ENCODE measurements at places on chromosomes 1 and 21.

DNA sequence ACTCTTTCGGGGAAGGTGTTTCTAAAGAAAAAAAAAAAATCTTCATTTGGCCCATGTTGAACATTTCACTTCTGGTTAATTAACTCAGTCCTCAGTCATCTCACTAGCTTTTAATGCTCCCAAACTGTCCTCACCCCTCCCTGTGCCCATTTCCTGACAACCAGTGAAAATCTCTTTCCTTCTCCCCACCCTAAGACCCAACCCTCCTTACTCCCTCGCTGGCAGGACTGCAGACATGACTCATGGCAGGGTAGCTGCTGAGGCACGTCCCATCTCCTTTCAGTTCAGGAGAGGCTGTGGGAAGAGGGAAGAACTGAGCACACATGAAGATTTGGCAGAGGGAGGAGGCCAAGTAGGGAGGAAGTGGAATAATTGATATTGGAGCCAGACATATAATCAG is 12.6 kb downstream of the PKP1 start:
- DNase-seq, result peak; percentile 13

DNA sequence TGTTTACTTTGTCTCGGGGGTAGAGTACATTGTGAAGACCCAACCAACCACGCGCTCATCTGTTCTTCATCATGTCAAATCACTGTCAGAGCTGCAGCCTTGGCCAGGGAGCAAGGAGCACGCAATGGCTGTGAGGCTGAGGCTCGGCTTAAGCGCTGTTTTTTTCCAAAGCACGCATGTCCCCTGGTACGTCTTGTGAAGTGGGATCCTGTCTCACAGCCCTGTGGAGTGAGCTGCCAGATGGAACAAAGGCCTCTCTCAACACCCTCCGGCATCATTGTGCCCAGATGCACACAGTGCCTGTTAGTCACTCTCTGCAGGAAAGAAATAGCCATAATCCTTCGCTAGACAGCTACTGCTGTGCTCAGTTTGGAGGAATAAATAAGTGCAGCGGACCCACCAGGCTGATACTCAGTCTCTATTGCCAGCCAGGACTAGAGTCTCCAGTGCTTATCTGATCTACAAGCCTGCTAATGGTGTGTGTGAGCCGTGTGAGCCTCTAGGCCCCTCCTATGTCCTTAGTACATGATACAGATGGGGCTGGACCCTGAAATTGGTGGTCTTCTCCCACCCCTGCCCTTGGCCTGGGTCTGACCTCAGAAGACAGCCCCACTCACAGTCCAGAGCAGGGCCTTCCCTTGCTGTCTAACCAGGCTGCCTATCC is 91.3 kb upstream of the COA6 start:
- DNase-seq, result no peak

DNA sequence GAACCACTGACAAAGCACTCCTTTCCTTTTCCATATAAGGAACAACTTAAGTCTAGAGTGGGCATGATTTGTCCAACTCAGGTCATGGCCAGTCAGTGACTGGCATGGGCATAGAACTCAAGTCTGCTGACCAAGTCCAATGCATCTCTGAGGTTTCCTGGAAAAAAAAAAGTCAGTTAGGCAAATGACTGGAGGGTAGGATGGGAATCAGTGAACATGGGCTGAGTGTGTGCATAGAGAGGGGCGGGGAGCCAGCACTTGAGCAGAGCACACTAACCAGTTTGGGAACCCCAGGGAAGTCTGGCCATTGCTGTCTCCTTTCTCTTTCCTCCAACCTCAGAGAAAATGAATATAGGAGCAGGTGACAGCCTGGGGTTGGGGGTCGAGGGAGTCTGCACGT is 53.6 kb upstream of the FMOD start:
- DNase-seq, result no peak

DNA sequence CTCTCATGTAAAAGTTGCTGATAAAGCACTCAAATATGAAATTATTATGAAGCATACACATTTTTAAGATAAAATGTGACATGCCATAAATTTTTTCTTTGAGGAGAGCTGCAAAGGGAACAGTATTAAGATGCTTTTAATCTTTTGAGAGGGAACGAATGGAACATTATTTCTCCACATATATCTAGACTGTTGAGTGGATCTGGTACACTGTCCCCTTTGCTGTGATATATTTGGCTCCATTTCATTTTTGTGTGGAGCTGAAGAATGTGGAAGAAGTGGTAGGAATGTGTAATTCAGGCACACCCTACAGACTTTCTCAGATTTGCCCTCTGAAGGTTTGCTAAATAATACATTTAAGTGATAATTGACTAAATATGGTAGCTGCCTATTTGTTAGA is 31.7 kb downstream of the PGM1 start:
- peak; percentile 31 for DNase-seq

DNA sequence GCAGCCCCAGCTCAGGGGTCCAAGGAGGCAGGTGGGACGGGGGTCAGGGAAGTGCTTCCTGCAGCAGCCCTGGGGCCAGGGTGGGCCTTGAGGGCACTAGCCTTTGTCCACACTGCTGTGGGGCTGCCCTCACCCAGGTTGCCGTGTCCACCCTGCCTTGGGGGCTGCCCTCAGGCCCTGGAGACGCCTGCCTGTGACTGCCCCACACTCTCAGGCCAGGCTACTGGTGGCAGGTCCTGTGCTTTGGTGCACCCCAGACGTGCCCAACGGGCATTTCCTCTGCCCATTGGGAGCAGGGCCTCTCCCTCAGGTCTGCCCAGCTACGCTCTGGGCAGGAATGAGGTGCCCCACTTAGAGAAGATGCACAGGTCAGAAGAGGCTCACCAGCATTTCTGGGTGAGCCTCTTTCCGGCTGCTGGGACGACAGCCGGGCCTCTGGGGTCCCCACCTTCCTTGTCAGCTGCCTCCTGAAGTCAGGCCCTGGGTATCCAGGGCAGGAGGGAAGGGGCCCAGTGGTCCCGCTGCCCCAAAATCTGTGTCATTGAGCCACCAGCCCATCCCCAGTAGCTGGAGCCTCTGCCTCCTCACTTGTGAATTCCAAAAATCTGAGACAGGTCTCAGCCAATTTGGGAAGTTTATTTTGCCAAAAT is 2.7 kb upstream of the MMEL1 start:
- no peak for DNase-seq

DNA sequence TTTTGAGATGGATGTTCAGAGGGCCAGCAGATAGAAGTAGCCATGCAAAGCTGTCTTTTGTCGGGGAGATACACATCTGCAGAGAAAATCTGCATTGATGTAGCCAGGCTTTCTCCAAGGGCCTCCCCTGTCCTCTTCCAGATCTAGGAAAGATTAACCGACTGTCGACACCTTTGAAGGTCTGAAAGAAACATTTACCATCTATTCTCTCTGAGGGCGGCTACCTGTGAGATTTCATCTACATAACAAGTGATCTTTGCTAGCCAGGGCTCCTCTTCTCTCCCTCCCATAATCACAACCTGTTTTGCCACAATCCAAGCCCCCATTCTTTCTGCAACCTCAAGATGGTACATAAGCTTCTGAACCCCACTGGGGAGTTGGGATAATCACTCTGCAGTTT is 193.6 kb downstream of the RGS7 start:
- DNase-seq, result no peak

GRCh38 chr1:66539491-66539890 is 5.5 kb downstream of the SGIP1 start:
- DNase-seq, result no peak

DNA sequence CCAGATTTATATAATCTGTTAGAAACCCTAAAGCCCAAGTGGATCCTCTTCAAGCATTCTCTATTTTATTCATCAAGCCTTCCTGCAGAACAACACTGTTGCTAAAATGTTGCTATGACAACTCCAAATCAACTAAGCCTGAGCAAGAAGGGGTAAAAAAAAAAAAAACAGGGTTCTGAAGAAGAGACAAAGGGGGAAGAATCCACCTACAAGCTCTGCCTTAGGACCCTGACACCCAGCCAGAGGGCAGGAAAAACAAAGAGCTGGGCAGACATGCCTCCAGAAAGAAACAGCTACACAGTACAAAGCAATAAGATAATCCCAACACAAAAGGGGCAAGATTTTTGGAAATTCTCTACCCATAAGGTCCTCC is 1.3 kb downstream of the USF1 start:
- no peak for DNase-seq

- no peak for DNase-seq
Measured at GRCh38 chr1:88454781-88455180, 229.3 kb upstream of the PKN2 start.

GRCh38 chr1:12113433-12114339 is 50.6 kb downstream of the TNFRSF8 start:
- DNase-seq, result peak; percentile 62

GRCh38 chr1:26280333-26281042 is 602 bp downstream of the SH3BGRL3 start:
- DNase-seq, result peak; percentile 58

GRCh38 chr1:248841702-248842395 is 3.8 kb downstream of the ZNF672 start:
- DNase-seq, result peak; percentile 58

- no peak for DNase-seq
Measured at GRCh38 chr1:167107456-167107855, 13.6 kb downstream of the STYXL2 start.

- no peak for DNase-seq
Measured at GRCh38 chr1:225483818-225484656, 56.2 kb upstream of the LBR start.

DNA sequence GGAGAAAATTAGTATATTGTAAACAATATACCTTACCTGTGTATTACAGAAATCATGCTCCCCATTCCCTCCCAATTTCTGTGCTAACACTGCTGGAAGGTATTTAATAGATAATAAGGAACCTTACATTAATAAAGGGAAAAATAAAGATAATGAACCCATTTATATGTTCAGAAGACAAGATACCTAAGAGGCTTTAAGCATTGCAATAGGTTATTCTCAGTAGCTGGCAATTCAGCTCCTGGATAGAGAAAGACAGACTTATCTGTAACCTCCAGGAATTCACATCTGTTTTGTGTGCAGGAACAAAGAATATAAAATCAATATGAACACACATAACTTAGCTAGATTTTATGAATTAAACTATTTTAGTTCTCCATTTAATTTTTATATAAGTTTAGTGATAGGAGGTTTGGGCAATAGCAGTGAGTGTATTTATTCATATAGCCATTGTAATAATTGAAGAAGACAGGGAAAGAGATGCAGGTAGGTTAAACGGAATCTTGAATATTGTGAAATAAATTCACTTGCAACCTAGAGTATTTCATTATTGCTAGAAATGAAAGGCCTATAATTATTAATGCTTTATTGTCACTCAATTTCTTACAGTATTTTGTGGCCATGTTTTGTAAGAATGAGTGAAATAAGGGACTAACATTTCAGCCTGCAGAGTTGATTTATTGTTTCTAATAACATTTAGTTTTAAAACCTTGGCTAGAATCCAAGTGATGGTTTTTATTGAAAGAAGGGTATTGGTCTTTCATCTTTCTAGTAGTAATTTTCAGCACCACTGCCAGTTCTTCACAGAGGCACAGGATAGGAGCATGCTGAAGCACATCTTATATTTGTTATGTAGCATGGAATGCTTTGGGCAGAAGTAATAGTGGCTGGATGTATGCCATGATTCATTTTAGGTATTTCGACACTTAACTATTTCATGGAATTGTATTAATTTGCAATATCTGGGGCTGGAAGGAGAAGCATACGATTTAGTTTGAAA is 1.5 kb downstream of the XPR1 start:
- DNase-seq, result peak; percentile 22

GRCh38 chr1:245823408-245824147 is 668.8 kb downstream of the KIF26B start:
- peak; percentile 26 for DNase-seq

- peak; percentile 60 for DNase-seq
Measured at GRCh38 chr1:103514920-103515503, 10.5 kb upstream of the RNPC3 start.

DNA sequence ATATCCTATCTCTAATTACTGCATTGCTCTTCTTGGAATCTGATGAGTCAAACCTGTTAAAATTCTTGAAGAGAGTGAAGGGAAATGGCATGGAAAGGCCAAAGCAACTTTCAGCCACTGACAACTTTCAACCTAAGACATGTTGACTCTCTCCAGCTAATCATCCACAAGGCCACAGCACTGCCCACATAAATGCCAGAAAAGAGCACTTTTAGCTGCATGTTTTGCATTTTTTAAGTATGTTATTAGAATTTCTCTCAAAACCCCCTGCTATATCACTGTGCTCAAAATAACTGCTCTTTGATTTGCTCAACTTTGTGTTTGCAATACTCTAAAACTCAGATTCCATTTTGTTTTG is 352.5 kb downstream of the ADGRL2 start:
- DNase-seq, result no peak

GRCh38 chr1:59265622-59266021 is 31.3 kb upstream of the FGGY start:
- no peak for DNase-seq

DNA sequence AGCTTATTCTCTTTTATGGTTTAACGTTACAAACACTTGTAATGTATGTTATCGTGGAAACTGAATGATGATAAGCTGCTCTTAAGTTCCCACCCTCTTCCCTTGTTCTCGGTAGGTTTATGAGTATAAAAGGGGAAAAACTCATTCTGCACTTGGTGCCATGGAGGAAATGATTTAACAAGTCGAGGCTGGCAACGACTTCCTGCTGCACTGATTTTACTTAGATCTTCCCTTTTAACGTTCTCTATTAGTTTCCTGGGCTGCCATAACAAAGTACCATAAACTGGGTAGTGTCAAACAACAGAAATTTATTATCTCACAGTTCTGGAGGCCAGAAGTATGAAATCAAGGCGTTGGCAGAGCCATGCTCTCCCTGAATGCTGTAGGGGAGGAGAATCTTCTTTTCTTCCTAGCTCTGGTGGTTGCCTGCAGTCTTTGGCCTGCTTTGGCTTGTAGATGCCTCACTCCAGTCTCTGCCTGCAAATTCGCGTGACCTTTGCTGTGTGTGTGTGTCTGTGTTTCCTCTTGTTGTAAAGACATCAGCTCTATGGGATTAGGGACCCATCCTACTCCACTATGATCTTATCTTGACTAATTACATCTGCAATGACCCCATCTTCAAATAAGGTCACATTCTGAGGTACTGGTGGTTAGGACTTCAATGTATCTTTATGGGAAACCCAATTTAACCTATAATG is 26.3 kb downstream of the HUNK start:
- no peak for DNase-seq

- DNase-seq, result no peak
Measured at GRCh38 chr1:60994828-60995492, 87.4 kb upstream of the NFIA start.

- no peak for DNase-seq
Measured at GRCh38 chr1:205262731-205263171, 35.0 kb downstream of the TMCC2 start.

GRCh38 chr1:243508303-243508713 is 252.5 kb downstream of the SDCCAG8 start:
- no peak for DNase-seq

Data from fibroblast of villous mesenchyme (primary cell).